ENCODE measurements at places on chromosomes 16 and 17.

- DNase-seq: no peak
Observed at GRCh38 chr17:39352511-39352910, 48.9 kb downstream of the FBXL20 start.

DNA sequence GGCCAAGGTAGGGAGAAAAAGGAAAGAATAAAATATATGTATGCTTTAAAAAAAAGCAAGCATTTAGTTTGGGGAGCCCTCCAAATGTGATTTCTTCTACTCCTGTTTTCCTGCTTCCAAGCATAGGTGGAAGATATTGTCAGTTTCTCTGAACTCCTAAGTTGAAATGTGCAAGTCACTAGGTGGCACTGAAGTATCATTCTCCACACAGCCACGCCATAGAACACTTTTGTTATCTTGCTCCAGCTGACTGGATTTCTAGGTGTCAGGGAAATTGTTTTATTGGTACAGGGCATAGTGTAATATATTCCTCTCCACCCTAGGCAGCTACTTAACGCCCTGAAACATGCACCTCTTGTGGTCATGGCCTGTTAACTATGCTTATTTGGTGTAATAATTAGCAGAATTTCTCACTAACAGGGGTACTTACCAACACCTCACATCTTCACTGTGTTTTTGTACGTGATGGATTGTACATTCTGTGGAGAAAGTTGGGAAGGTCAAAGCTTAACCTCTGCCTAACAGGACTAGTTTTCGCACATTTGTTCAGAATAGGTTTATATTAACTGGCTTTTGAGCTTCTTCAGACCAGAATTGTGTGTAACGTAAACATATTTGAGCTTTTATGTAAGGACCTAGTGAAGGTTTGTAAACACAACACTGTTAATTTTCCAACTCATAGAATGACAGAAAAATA lies 69.3 kb downstream of the FTO start:
- no peak for DNase-seq

GRCh38 chr16:10980813-10981212 lies 36.4 kb downstream of the CLEC16A start:
- no peak for DNase-seq

DNA sequence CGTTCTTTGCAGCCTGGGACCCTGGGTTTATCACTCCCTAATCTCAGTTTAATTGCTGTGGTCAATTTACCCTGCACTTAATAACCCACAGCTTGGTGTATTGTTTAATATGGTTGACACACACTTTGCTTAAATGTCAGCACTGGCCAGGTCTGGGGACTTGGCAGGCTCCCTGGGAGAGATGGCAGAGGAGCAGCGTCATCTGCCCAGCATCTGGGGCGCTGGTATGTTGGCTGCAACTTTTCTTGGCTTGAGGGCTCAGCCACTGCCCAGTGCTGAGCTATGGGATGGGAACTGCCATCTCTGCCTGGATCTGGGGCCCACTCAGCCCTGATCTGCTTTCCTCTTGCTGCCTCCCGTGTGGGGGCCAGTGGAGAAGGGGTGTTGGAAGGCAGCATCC lies 115.7 kb upstream of the IRX3 start:
- no peak for DNase-seq

- DNase-seq: no peak
Observed at GRCh38 chr16:4465977-4466779, 8.2 kb downstream of the NMRAL1 start.

- DNase-seq: no peak
Observed at GRCh38 chr16:75207831-75208230, 870 bp upstream of the CTRB2 start.

Data from activated naive CD4-positive, alpha-beta T cell treated with anti-CD3 and anti-CD28 coated beads, Interleukin-2, amount 50 U/mL, for 72 hours (primary cell).